Endothelial cell of umbilical vein (primary cell): ENCODE measurements at places on chromosomes 2 and 18. TPM values are rescaled to one million over a fixed set of nuclear protein-coding genes. Genes with fewer than 3 reads are reported as not detected.
A peak's percentile ranks its signal among the peaks of the same experiment; 100 is the strongest.

- no peaks in the 10 kb centered on the region for H3K36me3 ChIP-seq
- peak; percentile 42 for DNase-seq
- H3K4me1 ChIP-seq, result no peaks in the 10 kb centered on the region
- no peaks in the 10 kb centered on the region for H3K27me3 ChIP-seq
- no peak overlapping the region for H3K27ac ChIP-seq
Measured at GRCh38 chr18:40935423-40935822, 1019.6 kb upstream of the PIK3C3 start.

- peaks cover 7% of the 10 kb centered on the region for H3K4me1 ChIP-seq
- DNase-seq, result no peak
- no peak overlapping the region for H3K27ac ChIP-seq
- no peaks in the 10 kb centered on the region for H3K36me3 ChIP-seq
Measured at GRCh38 chr2:74576863-74577229, 22.3 kb downstream of the DOK1 start.

DNA sequence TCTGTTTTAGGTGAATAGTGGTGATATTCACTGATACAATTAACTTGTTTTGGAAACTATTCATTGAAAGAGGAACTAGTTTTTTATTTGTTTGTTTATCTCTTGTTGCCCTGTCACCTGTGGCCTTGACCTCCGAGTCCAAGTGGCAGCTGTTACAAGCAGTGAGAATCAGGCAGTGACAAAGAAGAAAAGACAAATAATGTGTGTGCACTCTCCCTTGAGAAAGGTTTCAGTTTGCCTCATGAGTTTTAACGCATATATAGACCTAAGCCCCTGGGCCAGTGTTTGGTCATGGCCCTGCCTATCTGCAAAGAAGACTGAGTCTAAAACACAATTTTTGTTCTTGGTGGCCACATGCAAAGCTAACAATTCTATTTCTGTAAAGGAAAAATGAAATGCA is 15.3 kb downstream of the KYNU start:
- H3K36me3 ChIP-seq, result no peaks in the 10 kb centered on the region
- no peak for DNase-seq
- H3K27me3 ChIP-seq, result no peaks in the 10 kb centered on the region
- no peaks in the 10 kb centered on the region for H3K4me1 ChIP-seq
- no peak overlapping the region for H3K4me3 ChIP-seq

DNA sequence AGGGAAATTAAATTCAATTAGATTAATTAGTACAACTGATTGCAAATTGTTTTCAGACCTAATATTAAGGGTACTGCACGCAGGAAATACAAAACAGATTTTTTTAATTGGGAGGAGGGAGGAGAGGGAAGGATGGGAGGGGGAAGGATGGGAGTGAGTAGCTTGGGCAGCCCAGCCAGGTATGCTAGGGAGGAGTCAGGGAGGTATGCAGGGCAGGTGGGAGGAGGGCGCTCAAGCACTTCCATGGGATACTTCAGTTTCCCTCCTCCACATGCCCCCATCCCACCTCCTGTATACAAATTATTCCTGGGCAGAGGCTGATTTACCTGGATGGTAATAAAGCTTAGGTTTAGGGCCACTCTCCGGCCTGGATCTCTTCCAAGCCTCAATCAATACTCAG is 76.6 kb upstream of the CAPN13 start:
- H3K36me3 ChIP-seq, result no peaks in the 10 kb centered on the region
- H3K4me3 ChIP-seq, result no peak overlapping the region
- no peak for DNase-seq
- no peak overlapping the region for H3K27ac ChIP-seq
- no peaks in the 10 kb centered on the region for H3K27me3 ChIP-seq

GRCh38 chr2:38106405-38107094 is 30.6 kb upstream of the CYP1B1 start:
- H3K27ac ChIP-seq, result no peak overlapping the region
- H3K4me1 ChIP-seq, result peaks cover 5% of the 10 kb centered on the region
- no peaks in the 10 kb centered on the region for H3K36me3 ChIP-seq
- no peak overlapping the region for H3K4me3 ChIP-seq
- no peaks in the 10 kb centered on the region for H3K27me3 ChIP-seq

DNA sequence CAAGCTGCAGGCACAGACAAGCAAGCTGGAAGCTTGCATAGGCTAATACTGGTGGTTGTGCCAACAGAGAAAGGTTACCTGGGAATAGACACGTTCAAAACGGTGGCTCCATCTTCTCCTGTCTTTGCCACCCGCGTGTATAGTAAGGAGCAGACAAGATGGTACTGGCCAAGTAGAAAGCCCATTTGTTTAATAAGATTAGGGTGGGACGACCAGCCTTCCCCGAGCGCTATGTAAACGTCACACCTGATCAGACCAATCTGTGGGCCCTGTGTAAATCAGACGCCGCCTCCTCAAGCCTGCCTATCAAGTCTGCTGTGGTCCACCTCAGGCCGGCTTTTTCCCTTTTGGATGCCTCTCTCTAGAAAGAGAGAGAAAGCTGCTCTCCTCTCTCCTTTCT is 189.2 kb downstream of the LAMA1 start:
- no peaks in the 10 kb centered on the region for H3K36me3 ChIP-seq
- H3K4me3 ChIP-seq, result no peak overlapping the region
- no peaks in the 10 kb centered on the region for H3K27me3 ChIP-seq
- H3K4me1 ChIP-seq, result no peaks in the 10 kb centered on the region

COPS8 gene
- 59.5 and 73.6 TPM in 2 replicates for polyA plus RNA-seq

MOGAT1 gene
- polyA plus RNA-seq, result not detected in 2 replicates

CHRNG gene
- polyA plus RNA-seq, result not detected in 2 replicates

GRCh38 chr2:199754766-199755165 is 96.2 kb downstream of the FTCDNL1 start:
- no peaks in the 10 kb centered on the region for H3K36me3 ChIP-seq
- no peak overlapping the region for H3K4me3 ChIP-seq
- H3K4me1 ChIP-seq, result no peaks in the 10 kb centered on the region

DNA sequence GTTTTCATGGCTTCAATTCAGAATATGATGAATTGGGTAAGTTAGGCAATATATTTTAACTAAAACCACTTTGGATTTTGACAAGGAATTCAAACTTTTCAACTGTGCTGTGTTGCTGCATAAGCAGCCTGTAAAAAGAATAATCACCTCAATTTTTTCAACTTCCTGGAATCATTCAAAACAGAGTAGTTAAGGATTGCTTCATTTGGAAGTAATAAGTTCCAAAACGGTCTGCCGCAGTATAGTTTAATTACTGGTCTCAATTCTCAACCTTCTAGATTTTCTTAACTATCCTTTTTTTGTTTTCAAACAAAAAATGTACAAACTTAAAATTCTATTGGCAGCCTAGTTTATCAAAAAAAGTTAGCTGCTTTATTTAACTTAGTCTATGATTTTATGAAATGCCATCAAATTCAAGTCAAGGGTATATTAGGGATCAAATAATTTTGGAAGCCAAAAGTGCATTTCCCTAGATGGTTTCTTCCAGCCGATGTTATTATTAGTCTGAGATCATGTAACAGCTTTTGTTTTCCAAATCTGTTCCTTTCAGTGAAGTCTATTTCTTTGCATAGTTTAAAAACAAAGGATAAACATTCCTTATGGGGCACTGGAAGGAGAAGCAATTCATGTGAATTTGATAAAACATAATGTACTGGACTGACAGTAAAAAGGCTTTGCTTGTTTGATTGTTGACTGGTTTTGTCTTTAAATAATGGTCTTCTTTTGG is 76.1 kb upstream of the ETAA1 start:
- no peak overlapping the region for H3K4me3 ChIP-seq
- no peaks in the 10 kb centered on the region for H3K27me3 ChIP-seq
- H3K36me3 ChIP-seq, result no peaks in the 10 kb centered on the region

- no peaks in the 10 kb centered on the region for H3K4me1 ChIP-seq
- H3K27ac ChIP-seq, result no peak overlapping the region
- no peaks in the 10 kb centered on the region for H3K27me3 ChIP-seq
- no peaks in the 10 kb centered on the region for H3K36me3 ChIP-seq
- no peak overlapping the region for H3K4me3 ChIP-seq
Measured at GRCh38 chr2:1049691-1050090, 99.0 kb downstream of the SNTG2 start.

- DNase-seq, result peak; percentile 73
- H3K36me3 ChIP-seq, result no peaks in the 10 kb centered on the region
- no peak overlapping the region for H3K27ac ChIP-seq
- no peaks in the 10 kb centered on the region for H3K27me3 ChIP-seq
- no peak overlapping the region for H3K4me3 ChIP-seq
Measured at GRCh38 chr2:232327105-232328031, 51.2 kb upstream of the ALPP start.

- no peaks in the 10 kb centered on the region for H3K4me1 ChIP-seq
- no peaks in the 10 kb centered on the region for H3K27me3 ChIP-seq
- no peak for DNase-seq
- no peak overlapping the region for H3K27ac ChIP-seq
- no peak overlapping the region for H3K4me3 ChIP-seq
Measured at GRCh38 chr2:8571792-8572499, 109.9 kb upstream of the ID2 start.

- no peaks in the 10 kb centered on the region for H3K27me3 ChIP-seq
- no peak overlapping the region for H3K27ac ChIP-seq
- no peak overlapping the region for H3K4me3 ChIP-seq
- no peak for DNase-seq
- no peaks in the 10 kb centered on the region for H3K36me3 ChIP-seq
Measured at GRCh38 chr18:23580677-23581367, 5.5 kb downstream of the NPC1 start.

- H3K4me1 ChIP-seq, result no peaks in the 10 kb centered on the region
- no peak overlapping the region for H3K4me3 ChIP-seq
- no peak overlapping the region for H3K27ac ChIP-seq
- H3K36me3 ChIP-seq, result no peaks in the 10 kb centered on the region
Measured at GRCh38 chr2:46576875-46577274, 97.5 kb downstream of the TMEM247 start.

- no peaks in the 10 kb centered on the region for H3K36me3 ChIP-seq
- no peak overlapping the region for H3K27ac ChIP-seq
- no peaks in the 10 kb centered on the region for H3K4me1 ChIP-seq
- H3K4me3 ChIP-seq, result no peak overlapping the region
- no peak for DNase-seq
Measured at GRCh38 chr18:43054815-43055519, 60.5 kb downstream of the RIT2 start.

MSTN gene
- polyA plus RNA-seq, result 0.04 and 0.05 TPM in 2 replicates

- no peak for DNase-seq
- no peaks in the 10 kb centered on the region for H3K27me3 ChIP-seq
- H3K27ac ChIP-seq, result no peak overlapping the region
- H3K4me1 ChIP-seq, result no peaks in the 10 kb centered on the region
- H3K36me3 ChIP-seq, result no peaks in the 10 kb centered on the region
Measured at GRCh38 chr2:181594322-181594721, 62.6 kb downstream of the CERKL start.

DNA sequence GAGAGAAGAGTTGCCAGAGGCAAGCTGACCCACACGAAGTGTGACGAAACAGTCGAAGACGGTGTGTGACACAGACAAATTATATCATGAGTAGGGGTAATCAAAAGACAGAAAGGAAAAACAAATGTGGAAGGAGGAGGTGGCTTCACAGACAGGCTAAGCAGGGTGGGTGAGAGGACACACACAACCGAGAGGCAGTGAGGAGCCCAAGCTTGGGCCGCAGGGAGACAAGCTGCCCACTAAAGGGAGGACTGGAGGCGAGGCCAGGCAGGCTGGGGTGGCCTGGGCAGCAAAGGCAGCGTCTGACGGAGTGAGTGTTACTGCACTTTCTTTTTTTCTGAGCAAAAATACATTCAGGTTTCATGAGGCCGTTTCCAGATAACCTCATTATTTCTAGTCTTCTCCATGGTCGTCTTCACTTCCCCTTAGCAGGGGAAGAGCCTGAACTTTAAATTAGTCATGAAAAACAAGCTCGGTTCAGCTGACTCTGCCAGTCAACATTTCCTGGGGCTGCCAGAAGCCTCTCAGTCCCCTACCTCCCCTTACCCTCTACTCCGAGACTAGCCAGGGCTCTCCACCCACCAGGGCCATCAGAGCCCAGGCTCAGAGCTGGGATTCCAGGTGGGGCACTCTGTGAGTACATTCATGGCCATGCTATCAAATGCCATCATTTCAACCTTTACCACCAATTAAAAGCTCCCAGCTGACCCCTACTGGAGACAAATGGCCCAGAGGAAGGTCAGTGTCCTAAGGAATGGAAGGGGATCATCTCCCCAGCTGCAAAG is 13.8 kb upstream of the ZFP36L2 start:
- H3K4me1 ChIP-seq, result no peaks in the 10 kb centered on the region
- no peak overlapping the region for H3K27ac ChIP-seq
- H3K36me3 ChIP-seq, result peaks cover 1% of the 10 kb centered on the region
- H3K4me3 ChIP-seq, result no peak overlapping the region
- no peaks in the 10 kb centered on the region for H3K27me3 ChIP-seq
- no peak for DNase-seq
